ENCODE measurements at places on chromosomes 1 and 21. TPM values are rescaled to one million over a fixed set of nuclear protein-coding genes. Genes with fewer than 3 reads are reported as not detected.

DNA sequence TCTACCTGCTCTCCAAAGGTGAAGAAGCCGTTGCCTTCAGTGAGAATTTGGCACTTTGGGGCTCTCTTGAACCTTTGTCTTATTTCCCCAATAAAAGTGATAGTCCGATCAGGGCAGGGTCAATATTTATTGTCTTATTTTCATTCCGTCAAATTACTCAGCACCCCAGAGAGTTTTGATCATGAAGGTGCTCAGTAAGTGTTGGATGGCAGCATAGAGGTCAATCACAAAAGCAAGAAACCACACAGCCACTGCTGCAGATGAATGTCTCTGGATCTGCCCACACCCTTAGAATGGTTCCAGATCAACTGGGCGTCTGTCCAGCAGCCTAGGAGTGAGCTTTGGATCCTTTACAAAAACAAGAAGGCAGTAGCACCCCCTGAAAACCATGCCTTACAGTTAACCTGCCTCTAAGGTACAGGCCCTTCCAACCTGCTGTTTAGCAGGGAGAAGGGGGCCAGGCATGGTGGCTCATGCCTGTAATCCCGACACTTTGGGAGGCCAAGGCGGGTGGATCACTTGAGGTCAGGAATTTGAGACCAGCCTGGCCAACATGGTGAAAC lies 97.3 kb downstream of the PSMG1 start:
- DNase-seq: no peak

DNA sequence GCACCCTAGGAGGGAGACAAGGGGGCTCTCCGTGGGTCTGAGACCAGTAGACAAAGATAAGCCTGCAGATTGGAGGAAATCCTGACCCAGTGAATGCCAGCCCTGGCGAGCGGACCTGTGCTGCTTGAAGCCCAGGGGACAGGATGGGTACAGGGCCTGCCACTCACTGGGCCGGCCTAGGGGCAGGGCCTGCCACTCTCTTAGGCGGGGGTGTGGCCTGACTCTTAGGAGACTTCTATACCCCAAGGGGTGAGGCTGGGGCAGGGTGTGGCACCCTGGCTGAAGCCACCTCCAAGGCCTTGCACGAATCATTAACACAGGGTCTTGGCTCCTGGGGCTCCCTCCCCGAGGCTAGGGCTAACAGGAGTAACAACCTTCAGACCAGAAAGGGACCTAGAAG lies 30.7 kb downstream of the TRIM62 start:
- DNase-seq: no peak

- no peak for DNase-seq
These were observed 29.5 kb upstream of the PGM1 start for GRCh38 chr1:63563745-63564144.

GRCh38 chr1:118900643-118901440 lies 87.3 kb downstream of the TBX15 start:
- DNase-seq: no peak

DNA sequence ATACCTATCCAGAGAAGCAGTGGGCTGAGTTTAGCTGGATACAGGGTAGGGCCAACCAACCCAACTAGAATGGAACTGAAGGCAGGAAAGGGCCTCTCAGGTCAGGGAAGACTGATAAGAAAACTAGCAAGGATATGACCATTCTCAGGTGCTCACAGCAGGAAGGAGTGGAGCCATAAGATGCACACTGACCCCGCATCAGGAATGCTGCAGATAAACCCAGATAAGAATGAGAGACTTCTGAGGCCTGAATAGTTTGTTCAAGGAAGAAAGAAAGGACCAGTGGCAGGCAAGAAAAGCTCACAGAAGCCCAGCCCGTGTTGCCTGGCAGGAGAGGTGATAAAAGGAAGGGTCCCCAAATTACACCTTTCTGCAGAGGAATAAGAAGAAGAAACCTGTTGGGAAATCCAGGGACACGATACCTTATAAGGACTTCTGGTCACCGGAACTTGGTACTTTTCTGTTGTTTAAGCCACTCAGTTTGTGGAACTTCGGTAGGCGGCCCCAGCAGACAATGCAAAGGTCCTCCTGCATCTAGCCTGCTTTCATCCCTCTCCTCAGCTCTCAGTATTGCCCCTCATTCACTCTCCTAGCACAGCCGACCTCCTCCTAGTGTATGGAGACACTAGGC lies 58.9 kb downstream of the ATP1A1 start:
- DNase-seq: no peak

- no peak for DNase-seq
These were observed 49.1 kb downstream of the ZNHIT6 start for GRCh38 chr1:85659174-85659573.

GRCh38 chr21:46542588-46543124 lies 62.2 kb downstream of the S100B start:
- DNase-seq: no peak

- no peak for DNase-seq
These were observed 47.7 kb downstream of the OSBPL9 start for GRCh38 chr1:51664421-51665240.

DNA sequence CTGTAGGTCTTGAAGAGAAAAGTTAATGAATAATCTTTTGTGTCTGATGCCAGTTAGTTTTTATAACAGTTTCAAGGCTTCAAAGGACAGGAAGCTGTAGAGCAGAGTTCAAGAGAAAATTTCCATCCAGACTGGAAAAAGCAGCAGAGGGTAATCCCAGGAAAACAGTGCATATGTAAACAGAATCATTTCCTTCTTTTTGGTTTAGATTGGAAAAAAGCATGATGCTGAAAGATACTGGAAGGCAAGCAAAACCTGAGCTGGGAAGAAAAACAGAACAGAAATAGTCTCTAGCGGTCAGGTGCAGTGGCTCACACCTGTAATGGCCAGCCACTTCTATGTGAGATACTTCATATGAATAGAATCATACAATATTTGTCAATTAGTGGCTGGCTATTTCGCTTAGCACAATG lies 71.9 kb downstream of the ZSWIM5 start:
- DNase-seq: no peak

- peak; percentile 60 for DNase-seq
These were observed 8.8 kb upstream of the GUCA2A start for GRCh38 chr1:42173155-42173933.

GRCh38 chr1:71882226-71882625 lies 400.1 kb downstream of the NEGR1 start:
- DNase-seq: no peak

The PRKAB2 gene
- 19.8 TPM for total RNA-seq

The RIMS3 gene
- total RNA-seq: 2.0 TPM

The FNDC10 gene
- 2.7 TPM for total RNA-seq

The SMCP gene
- total RNA-seq: not detected
